Stomach (tissue), 19 donors: ENCODE measurements at places on chromosomes 2 and 18. TPM values are rescaled to one million over a fixed set of nuclear protein-coding genes. Genes with fewer than 3 reads are reported as not detected.

The SCG2 gene
- polyA plus RNA-seq, result 1.1 TPM

The SPATA3 gene
- polyA plus RNA-seq, result not detected

The SPOPL gene
- polyA plus RNA-seq, result 10.5 TPM

The LINC00305 gene
- not detected for polyA plus RNA-seq

The UNC80 gene
- polyA plus RNA-seq, result 0.15 TPM

The SCN7A gene
- polyA plus RNA-seq, result 0.19 TPM

The LRATD1 gene
- polyA plus RNA-seq, result 3.2 TPM

GRCh38 chr2:66538291-66538690, 103.4 kb downstream of the MEIS1 start:
- no peaks in the 10 kb centered on the region for H3K4me1 ChIP-seq
- DNase-seq, result no peak
- H3K27me3 ChIP-seq, result no peaks in the 10 kb centered on the region
- H3K27ac ChIP-seq, result peak overlapping the region; percentile 6
- H3K36me3 ChIP-seq, result no peaks in the 10 kb centered on the region

DNA sequence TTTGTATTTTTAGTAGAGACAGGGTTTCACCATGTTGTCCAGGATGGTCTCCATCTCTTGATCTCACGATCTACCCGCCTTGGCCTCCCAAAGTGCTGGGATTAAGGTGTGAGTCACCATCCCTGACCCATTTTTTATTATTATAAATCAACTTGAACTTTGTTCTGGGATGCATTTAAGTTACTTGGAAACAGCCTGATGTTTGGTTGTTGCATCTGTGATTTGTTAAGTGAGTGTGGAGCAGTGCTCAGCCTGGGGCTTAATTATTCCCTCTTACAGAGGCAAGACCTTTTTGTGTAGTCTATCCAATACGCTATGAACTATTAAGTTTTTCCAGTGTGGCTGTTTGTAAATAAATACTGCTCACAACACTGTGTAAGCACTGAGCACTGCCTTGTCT, 32.6 kb downstream of the MTA3 start:
- no peaks in the 10 kb centered on the region for H3K4me1 ChIP-seq
- H3K27me3 ChIP-seq, result no peaks in the 10 kb centered on the region
- no peak overlapping the region for H3K4me3 ChIP-seq

- peak overlapping the region; percentile 69 for H3K27ac ChIP-seq
- no peaks in the 10 kb centered on the region for H3K36me3 ChIP-seq
- no peak overlapping the region for H3K4me3 ChIP-seq
- peak; percentile 27 for DNase-seq
- H3K4me1 ChIP-seq, result peaks cover 18% of the 10 kb centered on the region
These were observed 238.8 kb downstream of the RNF152 start for GRCh38 chr18:61653823-61654551.

- H3K4me1 ChIP-seq, result no peaks in the 10 kb centered on the region
- H3K27ac ChIP-seq, result no peak overlapping the region
- no peak overlapping the region for H3K4me3 ChIP-seq
- no peaks in the 10 kb centered on the region for H3K27me3 ChIP-seq
These were observed 266.9 kb upstream of the GULP1 start for GRCh38 chr2:188024811-188025210.

DNA sequence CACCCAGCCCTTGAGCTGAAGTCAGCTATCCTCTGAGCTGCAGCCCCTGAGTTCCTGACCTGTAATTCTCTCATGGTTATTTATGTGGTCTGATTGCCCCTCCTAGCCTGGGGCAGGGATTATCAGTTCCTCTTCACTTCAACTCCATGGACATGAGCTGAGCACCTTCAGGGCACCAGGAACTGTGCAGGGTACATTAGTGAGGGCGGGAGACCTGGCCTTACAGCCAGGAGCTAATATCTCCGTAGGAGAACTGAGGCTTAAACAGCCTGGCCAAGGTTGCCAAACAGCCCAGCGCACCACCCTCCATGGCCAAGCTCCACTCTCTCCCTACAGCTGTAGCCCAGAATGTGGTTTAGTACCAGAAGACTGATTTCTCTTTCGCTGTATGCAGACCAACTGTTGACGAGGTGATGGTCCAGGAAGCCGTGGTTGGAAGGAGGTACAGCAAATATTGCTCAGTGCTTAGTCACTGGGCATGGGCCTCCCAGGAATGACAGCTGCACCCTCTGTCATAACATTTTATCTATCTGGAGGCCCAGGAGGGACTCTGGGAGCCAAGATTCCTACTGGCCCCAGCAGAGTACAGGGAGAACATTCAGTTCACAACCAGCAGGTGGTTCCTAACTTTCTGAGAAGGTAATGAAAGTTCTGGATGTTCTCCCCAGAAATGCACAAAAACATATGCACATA, 228.7 kb upstream of the SIX2 start:
- no peaks in the 10 kb centered on the region for H3K36me3 ChIP-seq
- no peaks in the 10 kb centered on the region for H3K27me3 ChIP-seq
- DNase-seq, result no peak
- no peak overlapping the region for H3K4me3 ChIP-seq
- H3K27ac ChIP-seq, result no peak overlapping the region
- H3K4me1 ChIP-seq, result no peaks in the 10 kb centered on the region

GRCh38 chr2:64649626-64650025, 4.1 kb downstream of the SERTAD2 start:
- H3K27ac ChIP-seq, result peak overlapping the region; percentile 75
- H3K4me1 ChIP-seq, result peaks cover 51% of the 10 kb centered on the region
- peak; percentile 45 for DNase-seq
- no peaks in the 10 kb centered on the region for H3K36me3 ChIP-seq

DNA sequence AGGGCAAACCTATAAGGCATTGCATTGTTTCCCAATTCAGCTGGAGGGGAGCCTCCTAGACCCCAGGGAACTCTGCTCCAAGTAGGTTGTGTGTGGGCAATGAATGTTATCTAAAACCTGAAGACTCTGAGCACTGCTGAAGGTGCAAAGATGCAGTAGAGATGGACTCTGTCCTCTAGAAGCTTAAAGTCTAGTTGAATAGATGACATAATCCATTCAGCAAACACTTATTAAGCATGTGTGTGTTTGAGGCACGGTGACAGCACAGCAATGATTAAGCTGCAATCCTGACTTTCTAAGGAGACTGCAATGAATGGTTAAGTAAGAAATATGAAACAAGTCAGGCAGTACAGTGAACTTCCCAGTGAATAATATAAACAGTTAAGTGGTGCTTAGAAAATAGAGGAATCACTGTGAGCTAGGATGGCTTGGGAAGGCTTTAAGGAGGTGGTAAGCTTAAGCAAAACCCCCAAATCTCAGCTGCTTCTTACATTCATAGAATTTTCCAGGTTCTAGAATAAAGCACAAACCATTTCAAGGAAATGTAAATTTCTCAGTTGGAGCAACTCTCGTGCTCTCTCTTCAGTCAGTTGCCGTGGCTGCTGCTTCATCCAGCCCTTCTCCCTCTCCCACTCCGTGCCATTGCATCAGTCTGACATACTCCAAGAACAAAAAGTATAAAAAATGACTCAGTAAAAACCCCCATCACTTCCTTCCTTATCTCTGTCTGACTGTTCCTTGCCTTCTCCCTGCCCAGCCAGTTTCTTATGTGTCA, 19.1 kb downstream of the MXD1 start:
- H3K4me3 ChIP-seq, result no peak overlapping the region
- peak overlapping the region; percentile 50 for H3K27ac ChIP-seq
- no peaks in the 10 kb centered on the region for H3K27me3 ChIP-seq

DNA sequence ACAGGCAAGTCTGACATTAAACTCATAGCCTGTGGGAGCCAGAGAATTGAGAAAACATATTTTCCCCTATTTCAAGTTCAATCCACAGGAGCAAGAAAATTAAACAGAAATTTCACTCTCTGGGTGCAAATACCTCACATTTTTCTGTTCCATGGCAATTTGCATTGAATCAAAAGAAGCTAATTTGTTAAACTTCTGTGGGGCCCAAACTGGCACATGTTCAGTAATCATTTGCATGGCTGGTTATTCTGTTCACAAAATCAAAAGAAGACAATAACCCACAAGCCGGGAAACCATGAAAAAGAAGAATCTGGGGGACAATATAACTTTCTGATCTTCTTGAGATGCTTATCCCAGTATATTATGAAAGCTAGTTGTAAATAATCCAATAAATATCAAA, 363.1 kb downstream of the LRP1B start:
- no peaks in the 10 kb centered on the region for H3K36me3 ChIP-seq
- no peak overlapping the region for H3K27ac ChIP-seq
- DNase-seq, result no peak

DNA sequence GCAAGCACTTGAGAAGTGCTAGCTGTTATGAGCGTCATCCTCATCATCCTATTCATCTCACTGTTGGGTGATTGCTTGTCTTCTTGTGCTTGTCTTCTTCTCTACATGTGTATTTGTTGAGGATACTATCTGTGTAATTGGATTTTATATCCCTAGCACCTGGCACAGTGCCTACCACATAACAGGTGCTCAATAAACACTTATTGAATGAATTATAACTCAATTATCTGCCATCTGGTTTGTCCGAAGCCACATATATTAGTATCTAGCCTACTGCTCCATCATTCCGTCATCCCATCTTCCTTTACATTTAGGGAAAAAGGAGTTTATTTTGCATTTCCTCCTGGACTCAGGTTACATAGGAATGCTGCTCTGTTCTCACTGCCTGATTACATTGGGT, 330.4 kb upstream of the ETAA1 start:
- DNase-seq, result no peak
- H3K27ac ChIP-seq, result no peak overlapping the region

GRCh38 chr2:230575642-230576324, 136.9 kb upstream of the CAB39 start:
- H3K36me3 ChIP-seq, result no peaks in the 10 kb centered on the region
- H3K4me3 ChIP-seq, result no peak overlapping the region
- no peaks in the 10 kb centered on the region for H3K27me3 ChIP-seq

DNA sequence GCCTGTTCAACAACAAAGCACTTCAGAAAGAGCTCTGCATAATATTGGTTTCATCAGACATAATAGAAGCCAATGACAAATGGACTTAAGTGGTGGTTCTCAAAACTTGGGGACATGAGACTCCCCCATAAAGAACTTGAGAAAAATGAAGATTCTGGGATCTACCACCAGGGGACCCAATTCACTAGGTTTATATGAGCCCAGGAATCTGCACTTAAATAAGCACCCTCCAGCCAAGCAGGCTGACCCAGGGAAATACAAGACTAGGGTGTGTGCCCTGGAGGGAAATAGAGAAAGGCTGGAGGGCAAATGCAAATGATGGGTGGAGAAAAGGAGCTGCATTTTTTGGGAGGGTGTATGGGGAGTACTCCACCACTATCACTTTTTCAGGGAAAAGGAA, 52.5 kb downstream of the SATB2 start:
- no peak overlapping the region for H3K4me3 ChIP-seq
- DNase-seq, result no peak
- no peak overlapping the region for H3K27ac ChIP-seq
- H3K36me3 ChIP-seq, result no peaks in the 10 kb centered on the region
